ENCODE measurements at places on chromosomes 4 and X.

GRCh38 chrX:150935467-150935866, 37.0 kb upstream of the CD99L2 start:
- no peak for DNase-seq

GRCh38 chr4:38279077-38279476, 318.9 kb downstream of the PTTG2 start:
- no peak for DNase-seq

GRCh38 chrX:109739625-109740432, 6.8 kb upstream of the ACSL4 start:
- no peak for DNase-seq

- DNase-seq: no peak
These were observed 55.1 kb downstream of the GPAT3 start for GRCh38 chr4:83591056-83591455.
